ENCODE measurements at places on chromosomes 13 and 19. TPM values are rescaled to one million over a fixed set of nuclear protein-coding genes. Genes with fewer than 3 reads are reported as not detected.

ZNF433 gene
- total RNA-seq, result 3.4 TPM

- H3K4me1 ChIP-seq, result no peaks in the 10 kb centered on the region
- H3K27me3 ChIP-seq, result peaks cover 2% of the 10 kb centered on the region
- no peak overlapping the region for H3K27ac ChIP-seq
- DNase-seq, result no peak
- H3K36me3 ChIP-seq, result no peaks in the 10 kb centered on the region
Observed at GRCh38 chr19:22627526-22627925, 6.6 kb upstream of the ZNF492 start.

- no peak overlapping the region for H3K27ac ChIP-seq
- H3K4me3 ChIP-seq, result no peak overlapping the region
- no peak for DNase-seq
- H3K4me1 ChIP-seq, result no peaks in the 10 kb centered on the region
- no peaks in the 10 kb centered on the region for H3K36me3 ChIP-seq
Observed at GRCh38 chr13:34076943-34077703, 259.2 kb downstream of the RFC3 start.

DNA sequence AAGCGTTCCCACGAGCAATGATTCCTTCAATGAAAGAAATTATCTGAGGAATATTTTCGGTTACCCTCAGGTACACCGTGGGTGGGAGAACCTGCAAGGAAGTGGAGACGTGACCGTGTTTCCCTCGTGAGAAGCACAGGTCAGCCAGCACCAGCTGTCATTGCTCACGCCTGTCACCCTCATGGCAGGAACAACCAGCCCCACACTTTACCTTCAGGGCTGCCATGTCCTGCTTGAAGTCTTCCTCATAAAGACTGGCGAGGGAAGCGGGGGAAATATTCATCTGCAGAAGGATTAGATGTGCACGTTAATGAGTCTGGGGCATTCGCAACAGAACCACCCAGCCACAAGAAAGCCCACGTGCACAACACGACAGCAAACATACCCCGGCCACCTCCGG lies 18.2 kb downstream of the CARS2 start:
- H3K4me1 ChIP-seq, result no peaks in the 10 kb centered on the region
- H3K27ac ChIP-seq, result no peak overlapping the region
- H3K4me3 ChIP-seq, result no peak overlapping the region
- no peaks in the 10 kb centered on the region for H3K27me3 ChIP-seq

GRCh38 chr13:61738236-61738750 lies 322.6 kb upstream of the PCDH20 start:
- DNase-seq, result no peak
- H3K36me3 ChIP-seq, result no peaks in the 10 kb centered on the region
- H3K4me1 ChIP-seq, result no peaks in the 10 kb centered on the region

DNA sequence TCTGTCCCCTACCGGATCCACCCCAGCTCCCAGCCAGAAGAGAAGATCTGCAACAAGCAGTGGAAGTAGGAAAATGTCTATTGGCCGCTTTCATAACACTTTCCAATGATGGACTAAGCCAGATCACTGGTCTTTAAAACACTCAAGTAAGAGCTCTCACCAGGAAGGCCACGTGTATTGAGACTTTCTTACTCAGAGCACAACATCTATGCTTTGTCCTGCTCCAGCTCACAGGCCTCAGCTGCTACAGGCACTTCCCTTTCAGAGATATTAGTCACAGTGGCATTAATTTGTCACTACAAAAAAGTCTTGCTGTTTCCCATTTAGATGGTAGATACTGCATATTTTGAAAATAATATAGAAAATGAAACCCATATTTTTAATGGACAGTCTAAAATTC lies 164.2 kb downstream of the ABCC4 start:
- no peaks in the 10 kb centered on the region for H3K4me1 ChIP-seq
- no peaks in the 10 kb centered on the region for H3K27me3 ChIP-seq
- no peak overlapping the region for H3K4me3 ChIP-seq
- H3K27ac ChIP-seq, result no peak overlapping the region

DNA sequence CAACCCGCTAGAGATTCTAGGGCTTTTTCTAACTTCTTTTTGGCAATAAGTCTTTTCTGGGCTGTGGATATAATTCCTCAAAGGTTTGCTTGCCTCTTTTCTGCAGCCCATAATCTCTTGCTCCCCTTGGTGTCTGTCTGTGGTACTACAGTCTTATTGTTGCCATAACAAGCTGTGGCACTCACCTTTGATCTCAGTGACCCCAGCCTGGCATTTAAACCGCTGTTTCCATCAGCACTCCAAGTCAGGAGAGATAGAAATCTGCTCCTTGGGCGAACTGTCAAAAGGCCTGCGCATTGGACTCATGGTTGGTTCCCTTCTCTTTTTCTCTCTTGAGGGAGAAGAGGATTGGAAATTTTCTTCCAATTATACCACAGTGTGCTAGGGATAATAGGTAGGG lies 14.5 kb upstream of the MPHOSPH8 start:
- DNase-seq, result no peak
- no peaks in the 10 kb centered on the region for H3K4me1 ChIP-seq
- no peak overlapping the region for H3K4me3 ChIP-seq

GRCh38 chr19:6610934-6611852 lies 20.2 kb upstream of the CD70 start:
- no peaks in the 10 kb centered on the region for H3K4me1 ChIP-seq
- no peak overlapping the region for H3K27ac ChIP-seq
- H3K4me3 ChIP-seq, result no peak overlapping the region

DNA sequence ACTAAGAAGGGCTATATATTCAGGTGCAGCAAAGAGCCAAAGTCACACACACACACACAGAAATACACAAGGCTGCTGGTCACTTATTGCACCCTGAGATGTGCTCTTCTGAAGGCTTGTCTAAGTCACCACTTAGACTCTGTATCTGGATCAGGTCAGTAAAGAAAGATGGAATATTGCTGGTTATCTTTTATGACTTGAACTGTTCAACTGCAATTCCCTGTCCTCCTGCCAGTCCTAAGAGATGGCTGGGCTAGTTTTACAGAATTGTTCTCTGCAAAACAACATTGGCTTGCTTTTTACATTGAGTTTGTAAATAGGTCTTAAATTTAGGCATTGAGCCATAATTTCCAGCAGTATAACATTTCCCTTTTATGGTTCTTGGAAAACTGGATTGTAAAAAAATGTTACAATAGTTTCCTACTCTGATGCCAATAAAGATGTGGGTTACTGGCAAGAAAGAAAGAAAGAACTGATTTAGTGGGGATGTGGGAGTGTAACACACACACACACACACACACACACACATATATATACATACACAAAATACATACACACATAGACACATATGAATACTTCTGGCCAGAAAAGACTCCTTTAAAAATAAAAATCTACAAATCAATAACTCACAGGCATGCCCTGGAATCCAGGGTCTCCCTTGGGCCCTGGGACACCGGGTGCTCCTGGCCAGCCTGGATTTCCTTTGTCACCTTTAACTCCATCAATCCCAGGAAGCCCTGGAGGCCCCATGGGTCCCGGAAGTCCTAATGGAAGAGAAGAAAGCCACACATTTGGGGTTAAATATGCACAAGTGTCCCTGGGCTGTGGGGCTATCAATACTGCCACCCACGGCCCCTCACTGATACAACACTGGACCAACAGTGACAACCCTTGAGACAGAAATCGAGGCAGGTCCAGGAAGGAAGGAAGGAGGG lies 137.7 kb downstream of the COL4A1 start:
- no peak overlapping the region for H3K4me3 ChIP-seq
- no peaks in the 10 kb centered on the region for H3K4me1 ChIP-seq
- H3K27ac ChIP-seq, result no peak overlapping the region

NECTIN2 gene
- 10.3 TPM for total RNA-seq

DNA sequence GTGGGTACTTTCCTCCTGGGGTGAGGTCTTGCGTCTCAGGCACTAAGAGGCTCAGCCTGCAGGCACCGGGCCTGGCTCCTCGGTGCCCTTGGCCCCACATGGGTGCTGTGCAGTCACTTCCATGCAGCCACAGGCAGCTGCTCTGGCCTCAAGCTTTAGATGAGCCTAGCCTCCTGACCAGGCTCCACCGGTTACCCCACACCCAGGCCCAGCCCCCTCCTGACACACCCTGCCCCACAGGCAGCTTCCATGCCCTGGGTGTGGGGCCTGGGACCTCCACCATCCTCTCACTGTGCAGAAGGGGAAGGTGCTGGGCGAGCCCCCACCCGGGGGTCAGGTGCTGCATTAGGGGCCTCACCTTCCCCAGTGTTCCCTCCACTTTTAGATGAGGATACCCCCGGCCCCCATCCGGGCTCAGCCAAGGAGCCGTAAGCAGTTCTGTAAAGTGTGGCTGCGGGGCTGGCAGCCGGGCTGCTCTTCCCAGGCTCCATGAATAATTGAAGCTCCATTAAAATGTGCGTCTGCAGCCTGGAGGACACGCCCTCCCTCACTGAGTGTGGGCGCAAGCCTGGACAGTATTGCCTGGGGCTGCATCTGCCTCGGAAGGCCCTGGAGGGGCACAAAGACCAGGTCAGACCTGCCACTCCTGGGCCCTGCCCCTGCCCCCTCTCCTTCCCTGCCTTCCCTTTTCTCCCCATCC lies 72.5 kb upstream of the KCTD15 start:
- H3K4me1 ChIP-seq, result no peaks in the 10 kb centered on the region
- no peak overlapping the region for H3K4me3 ChIP-seq
- H3K27me3 ChIP-seq, result no peaks in the 10 kb centered on the region
- H3K27ac ChIP-seq, result no peak overlapping the region
- no peak for DNase-seq
- H3K36me3 ChIP-seq, result no peaks in the 10 kb centered on the region

GRCh38 chr13:76816394-76816793 lies 69.8 kb downstream of the KCTD12 start:
- DNase-seq, result no peak
- no peaks in the 10 kb centered on the region for H3K4me1 ChIP-seq
- no peak overlapping the region for H3K27ac ChIP-seq

GRCh38 chr19:37695144-37695899 lies 24.2 kb downstream of the ZNF607 start:
- no peak for DNase-seq
- H3K4me1 ChIP-seq, result peaks cover 3% of the 10 kb centered on the region
- H3K36me3 ChIP-seq, result peaks cover 9% of the 10 kb centered on the region
- no peaks in the 10 kb centered on the region for H3K27me3 ChIP-seq
- no peak overlapping the region for H3K27ac ChIP-seq

GRCh38 chr13:106628936-106629659 lies 61.2 kb upstream of the ARGLU1 start:
- no peak overlapping the region for H3K27ac ChIP-seq
- H3K36me3 ChIP-seq, result no peaks in the 10 kb centered on the region
- no peak for DNase-seq
- no peaks in the 10 kb centered on the region for H3K27me3 ChIP-seq

DNA sequence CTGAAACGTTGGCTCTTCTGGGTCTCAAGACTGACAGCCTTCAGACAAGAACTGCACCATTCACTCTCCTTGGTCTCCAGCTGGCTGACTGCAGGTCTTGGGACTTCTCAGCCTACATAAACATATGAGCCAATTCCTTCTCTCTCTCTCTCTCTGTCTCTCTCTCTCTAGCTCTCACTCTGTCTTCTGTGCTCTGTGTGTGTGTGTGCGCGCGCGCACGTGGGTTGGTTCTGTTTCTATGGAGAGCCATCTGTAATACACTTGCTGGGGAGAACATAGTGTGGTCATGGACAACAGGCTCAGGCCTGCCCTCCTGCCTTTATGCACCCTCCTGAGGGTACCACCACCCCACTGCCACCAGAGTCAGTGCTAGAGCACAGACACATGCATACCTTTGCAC lies 13.7 kb upstream of the SERPINE3 start:
- H3K4me1 ChIP-seq, result peaks cover 5% of the 10 kb centered on the region
- H3K36me3 ChIP-seq, result no peaks in the 10 kb centered on the region

GRCh38 chr19:719636-720344 lies 11.1 kb downstream of the PALM start:
- H3K4me1 ChIP-seq, result peaks cover 5% of the 10 kb centered on the region
- H3K36me3 ChIP-seq, result no peaks in the 10 kb centered on the region
- no peak overlapping the region for H3K4me3 ChIP-seq
- no peak for DNase-seq
- peaks cover 7% of the 10 kb centered on the region for H3K27me3 ChIP-seq

DNA sequence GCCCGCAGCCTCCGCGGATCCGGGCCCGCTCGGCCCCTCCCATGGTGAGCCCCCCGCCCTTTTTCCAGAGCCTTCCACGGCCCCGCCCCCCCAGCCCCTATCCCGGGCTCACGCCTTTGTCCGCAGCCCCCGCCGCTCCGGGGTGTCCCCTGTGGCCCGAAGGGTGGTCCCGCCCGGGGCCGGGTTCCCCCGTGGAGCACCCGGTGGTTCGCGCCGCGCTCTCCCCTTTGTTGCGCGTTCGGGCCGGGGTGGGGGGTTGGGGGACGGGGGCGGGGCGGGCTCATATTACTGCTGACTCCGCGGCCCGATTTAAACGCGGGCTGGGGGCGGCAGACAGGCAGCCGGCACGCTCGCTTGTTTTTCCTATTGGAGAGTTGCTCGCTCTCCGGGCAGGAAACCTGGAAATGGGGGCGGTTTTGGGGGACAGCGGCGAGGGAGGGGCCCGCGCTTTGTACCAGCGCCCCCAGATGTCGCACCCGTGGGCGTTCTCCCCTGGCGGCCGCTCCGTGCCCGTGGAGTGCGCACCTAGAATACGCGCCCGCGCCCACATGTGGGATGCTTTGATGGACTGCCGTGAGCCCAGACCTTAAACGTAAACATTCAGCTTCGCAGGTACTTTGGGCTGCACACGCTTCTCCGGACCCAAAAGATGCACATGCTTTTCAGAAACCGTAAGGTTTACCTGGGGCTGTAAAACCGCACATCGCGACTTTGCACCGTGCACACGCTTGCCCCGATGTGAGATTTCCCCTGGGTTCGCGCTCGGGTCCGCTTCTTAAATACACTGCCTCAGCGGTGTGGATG lies 699 bp downstream of the PTOV1 start:
- no peaks in the 10 kb centered on the region for H3K27me3 ChIP-seq
- H3K27ac ChIP-seq, result no peak overlapping the region
- H3K4me3 ChIP-seq, result peak overlapping the region; percentile 40
- H3K36me3 ChIP-seq, result peaks cover 3% of the 10 kb centered on the region
- no peak for DNase-seq
- H3K4me1 ChIP-seq, result peaks cover 31% of the 10 kb centered on the region

DNA sequence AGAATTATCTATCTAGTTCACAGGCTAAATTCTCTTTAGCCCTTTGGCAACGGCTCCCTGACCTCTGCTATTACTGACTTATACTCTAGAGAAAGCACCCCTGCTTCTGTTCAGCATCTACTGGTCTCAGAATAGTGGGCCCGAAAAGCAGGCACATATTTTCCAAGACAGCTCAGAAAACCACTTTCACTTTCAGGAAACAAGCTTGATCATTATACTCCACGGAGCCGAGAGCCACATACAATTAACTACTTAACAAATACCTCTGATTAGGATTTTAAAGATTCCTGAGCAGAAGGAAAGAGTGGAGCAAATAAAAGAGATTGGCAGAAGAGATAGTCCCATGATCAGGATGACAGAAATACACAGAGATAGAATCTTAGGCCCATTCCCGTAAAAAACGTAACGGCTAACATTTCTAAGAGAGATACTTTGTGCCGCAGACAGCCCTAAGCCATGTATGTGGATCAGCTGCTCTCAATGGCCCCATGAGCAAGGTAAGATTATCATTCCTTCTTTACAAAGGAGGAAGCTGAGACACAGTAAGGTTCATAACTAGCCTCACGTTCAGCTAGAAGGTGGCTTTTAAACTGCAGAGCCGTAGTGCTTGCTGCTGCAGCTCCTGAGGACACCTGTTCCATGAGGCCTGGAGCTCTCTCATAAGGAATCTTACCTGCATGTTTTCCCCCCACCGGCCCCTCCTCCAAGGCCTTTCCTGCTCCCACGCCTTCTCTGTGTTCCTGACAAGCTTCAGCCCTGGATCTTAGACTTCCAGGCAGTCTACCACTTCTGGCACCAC lies 227.2 kb downstream of the FOXO1 start:
- no peaks in the 10 kb centered on the region for H3K27me3 ChIP-seq
- H3K27ac ChIP-seq, result no peak overlapping the region

GRCh38 chr19:48735031-48735615 lies 5.3 kb downstream of the RASIP1 start:
- DNase-seq, result no peak
- H3K27ac ChIP-seq, result no peak overlapping the region
- H3K27me3 ChIP-seq, result peaks cover 5% of the 10 kb centered on the region
- no peaks in the 10 kb centered on the region for H3K36me3 ChIP-seq
- H3K4me1 ChIP-seq, result peaks cover 13% of the 10 kb centered on the region
- H3K4me3 ChIP-seq, result no peak overlapping the region

Data from natural killer cell (primary cell).